NCI-H1436 (cell line): ENCODE measurements at places on chromosomes 2 and 18.
A peak's percentile ranks its signal among the peaks of the same experiment; 100 is the strongest.

- DNase-seq, result no peak
Measured at GRCh38 chr2:176328149-176328548, 58.9 kb downstream of the MTX2 start.

DNA sequence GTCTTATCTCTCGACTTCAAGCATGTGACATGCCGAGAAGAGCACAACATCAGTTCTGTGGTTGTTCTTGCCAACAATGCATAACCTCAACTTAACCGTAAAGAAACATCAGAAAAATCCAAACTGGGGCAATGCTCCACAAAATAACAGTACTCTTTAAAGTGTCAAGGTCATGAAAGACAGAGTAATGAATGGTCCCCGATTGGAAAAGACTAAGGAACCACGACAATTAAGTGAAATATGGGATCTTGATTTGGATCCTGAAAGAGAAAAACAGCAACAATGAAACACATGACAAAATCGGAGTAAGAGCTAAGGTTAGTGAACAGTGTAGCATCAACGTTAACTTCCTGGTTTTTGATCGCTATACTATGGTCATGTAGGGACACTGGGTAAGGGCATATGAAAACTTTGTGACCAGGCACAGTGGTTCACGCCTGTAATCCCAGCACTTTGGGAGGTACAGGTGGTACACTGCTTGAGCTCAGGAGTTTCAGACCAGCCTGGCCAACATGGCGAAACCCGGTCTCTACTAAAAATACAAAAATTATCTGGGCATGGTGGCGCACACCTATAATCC, 55.2 kb downstream of the UNC50 start:
- no peak for DNase-seq

DNA sequence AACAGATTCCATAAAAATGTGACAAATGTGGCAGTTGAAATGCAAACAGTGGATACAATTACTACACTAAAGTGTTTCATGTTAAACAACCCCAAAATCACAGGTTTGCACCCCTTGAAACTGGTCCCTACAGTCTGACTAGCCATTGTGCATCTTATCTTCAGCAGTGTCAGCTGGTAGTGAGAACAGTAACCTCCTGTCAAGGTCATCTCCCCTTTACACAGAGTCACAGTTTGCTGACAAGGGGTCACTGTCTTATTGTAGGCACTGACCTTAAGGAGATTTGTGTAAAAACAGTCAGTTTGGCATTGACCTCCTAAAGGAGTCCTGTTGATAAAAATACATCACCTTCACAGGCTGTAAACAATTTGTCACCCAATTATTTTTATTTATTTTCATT, 37.3 kb upstream of the TTC21B start:
- no peak for DNase-seq

DNA sequence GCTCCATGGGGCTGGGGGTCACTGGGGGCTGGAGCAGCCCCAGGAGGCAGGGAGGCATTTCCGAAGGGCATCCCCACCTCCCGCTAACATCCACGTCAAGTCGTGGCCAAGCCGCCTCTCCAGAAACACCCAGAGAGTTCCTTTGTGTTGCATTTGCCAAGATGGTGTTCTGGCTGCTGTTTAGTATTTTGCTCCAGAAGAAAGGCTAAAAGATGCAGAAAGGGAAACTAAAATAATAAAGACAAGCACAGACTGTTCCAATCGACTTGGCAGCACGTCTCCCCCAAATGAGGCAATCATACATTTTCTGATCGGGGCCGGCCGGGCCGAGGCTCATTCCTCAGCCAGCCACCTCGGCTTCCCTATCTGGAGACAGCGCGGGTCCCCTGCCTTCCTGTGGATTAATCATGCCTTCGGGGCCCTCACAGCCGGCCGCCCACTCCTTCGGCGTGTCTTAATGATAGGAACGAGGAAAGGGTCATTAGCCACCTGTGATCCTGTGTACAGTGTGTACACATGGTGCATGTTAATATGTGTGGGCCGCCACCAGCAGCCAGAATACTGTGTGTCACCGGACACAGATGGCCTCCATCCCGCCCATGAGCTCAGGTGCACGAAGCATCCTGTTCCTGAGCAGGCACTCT, 169.2 kb downstream of the KLHL29 start:
- no peak for DNase-seq

DNA sequence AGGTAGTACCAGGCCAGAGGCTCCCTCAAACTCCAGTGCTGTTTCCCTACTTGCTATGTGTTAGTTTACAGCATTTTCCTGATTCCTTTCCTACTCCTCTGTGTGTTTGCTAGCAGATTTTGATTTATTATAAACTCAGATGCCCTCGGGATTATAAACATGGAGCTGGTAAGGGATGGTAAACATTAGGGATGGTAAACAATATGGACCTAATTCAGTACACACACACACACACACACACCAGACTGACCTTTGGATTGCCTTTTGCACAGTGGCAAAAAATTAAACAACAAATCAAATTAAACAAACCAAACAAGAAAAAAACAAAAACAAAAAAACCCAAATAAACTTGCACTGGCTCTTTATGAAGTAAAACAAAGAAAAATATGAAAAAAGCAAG, 55.4 kb upstream of the ACVR1 start:
- DNase-seq, result no peak

- no peak for DNase-seq
Measured at GRCh38 chr2:8840475-8841091, 3.2 kb upstream of the KIDINS220 start.

DNA sequence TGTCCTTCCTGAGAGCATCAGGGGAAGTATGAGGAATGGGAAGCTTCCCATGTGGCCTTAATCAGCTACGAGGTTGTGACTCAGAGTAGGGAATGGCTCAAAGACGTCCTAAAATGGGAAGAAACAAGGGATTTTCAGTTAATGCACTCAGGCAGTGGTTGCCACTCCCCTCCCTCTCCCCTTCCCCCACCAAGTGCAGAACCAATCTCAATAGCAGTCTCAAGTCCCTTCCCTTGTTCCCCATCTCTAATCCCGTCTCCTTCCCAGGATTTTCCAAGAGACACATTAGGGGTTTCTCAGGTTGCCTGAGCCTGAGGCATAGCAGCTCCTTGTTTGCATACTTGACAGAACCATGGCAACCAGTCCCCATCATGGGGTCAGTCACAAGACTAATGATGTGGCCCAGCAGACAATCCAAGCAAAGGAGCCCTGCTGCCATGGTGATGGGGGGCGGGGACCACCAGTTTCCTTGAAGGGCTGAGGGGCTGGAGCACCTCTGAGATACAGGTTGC, 18.2 kb upstream of the RESP18 start:
- no peak for DNase-seq

- no peak for DNase-seq
Measured at GRCh38 chr18:60064271-60064670, 164.5 kb downstream of the PMAIP1 start.

- no peak for DNase-seq
Measured at GRCh38 chr2:135225781-135226180, 173.7 kb downstream of the RAB3GAP1 start.

DNA sequence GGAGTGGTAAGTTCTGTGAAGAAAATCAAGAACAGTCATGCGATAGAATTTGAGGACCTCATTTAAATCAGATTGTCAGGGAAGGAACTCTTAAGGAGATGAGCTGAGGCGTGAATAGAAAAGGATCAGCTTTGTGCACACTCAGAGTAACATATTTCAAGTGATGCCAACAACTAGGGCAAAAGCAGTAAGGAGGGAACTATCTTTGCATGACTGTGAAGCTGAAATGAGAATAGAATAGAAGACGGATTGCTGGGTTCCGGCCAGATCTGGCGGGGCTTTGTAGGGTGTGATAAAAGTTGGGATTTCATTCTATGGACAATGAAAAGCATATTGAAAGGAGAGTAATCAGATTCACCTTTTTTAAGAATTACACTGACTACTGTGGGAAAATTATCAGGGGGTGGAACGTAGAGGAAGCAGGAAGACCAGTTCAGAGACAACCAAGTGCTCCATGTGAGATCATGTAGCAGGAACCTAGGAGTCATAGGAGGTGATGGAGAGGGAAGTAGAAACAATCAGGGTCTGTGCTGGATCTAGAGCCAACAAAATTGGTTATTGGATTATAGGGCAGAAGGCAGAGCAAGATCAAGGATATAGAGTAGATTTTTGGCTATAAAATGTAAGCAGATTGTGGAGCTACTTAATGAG, 884.3 kb downstream of the DCC start:
- no peak for DNase-seq

- DNase-seq, result no peak
Measured at GRCh38 chr18:6058941-6059340, 163.6 kb upstream of the TMEM200C start.

GRCh38 chr2:85957256-85957655, 68.5 kb upstream of the ST3GAL5 start:
- no peak for DNase-seq

- no peak for DNase-seq
Measured at GRCh38 chr2:204199357-204199756, 262.8 kb downstream of the ICOS start.

DNA sequence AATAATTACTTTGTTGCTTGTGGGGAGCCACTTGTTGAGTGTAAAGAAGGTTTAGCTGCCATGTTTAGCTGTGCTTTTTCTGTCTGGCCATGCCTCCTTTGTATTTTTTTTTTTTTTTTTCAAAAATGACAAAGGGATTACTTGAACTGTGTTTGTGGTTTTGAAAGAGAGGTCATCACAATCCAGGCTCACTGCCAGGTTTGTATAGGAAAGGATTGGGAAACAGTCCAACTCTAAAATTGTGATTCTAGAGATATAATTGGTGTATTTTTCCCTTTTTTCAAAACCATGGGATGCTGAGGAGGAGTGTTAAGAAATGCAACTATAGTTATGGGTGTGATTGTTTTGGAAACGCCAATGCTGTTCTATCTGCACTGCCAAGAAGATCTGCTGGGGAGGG, 4.3 kb downstream of the ITPRIPL1 start:
- DNase-seq, result no peak

GRCh38 chr2:234329202-234329960, 167.5 kb downstream of the ARL4C start:
- DNase-seq, result peak; percentile 12

GRCh38 chr2:58939388-58939787, 698.3 kb upstream of the FANCL start:
- DNase-seq, result no peak

GRCh38 chr2:101361121-101361520, 26.2 kb downstream of the CREG2 start:
- no peak for DNase-seq

- DNase-seq, result no peak
Measured at GRCh38 chr2:142981756-142982155, 104.3 kb downstream of the KYNU start.

DNA sequence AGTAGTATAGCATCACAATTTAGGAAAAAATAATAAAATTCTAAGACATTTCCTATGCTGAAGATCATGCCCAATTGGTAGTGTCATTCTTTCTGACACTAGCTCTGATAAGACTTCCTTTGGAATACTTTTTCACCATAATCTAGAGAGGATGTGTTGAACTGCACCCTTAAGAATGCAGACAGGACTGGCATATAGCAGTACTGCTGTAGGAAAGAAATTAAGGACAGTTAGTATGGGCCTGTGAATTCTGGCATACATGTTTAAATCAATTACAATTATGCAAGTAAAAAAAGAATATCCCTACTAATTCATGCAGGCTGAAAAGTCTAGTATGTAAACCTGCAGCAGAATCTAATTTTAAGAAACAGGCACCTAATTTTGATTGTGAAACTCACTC, 15.4 kb downstream of the SF3B1 start:
- no peak for DNase-seq

GRCh38 chr2:217746808-217747207, 256.0 kb downstream of the TNS1 start:
- DNase-seq, result no peak

DNA sequence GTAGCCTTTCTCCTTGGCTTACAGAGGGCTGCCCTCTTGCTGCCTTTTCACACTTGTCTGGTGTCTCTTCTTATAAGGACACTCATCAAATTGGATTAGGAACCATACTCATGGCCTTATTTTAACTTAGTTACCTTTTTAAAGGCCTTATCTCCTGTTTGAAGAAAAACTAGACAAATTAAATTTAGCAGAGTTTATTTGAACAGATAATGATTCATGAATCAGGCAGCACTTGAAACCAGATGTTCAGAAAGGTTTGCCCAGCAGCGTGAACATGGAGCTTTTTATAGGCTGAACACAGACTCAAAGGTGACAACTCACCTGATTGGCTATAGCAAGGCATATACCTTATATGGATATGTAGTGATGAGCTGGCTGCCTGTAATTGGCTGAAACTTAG, 238.0 kb downstream of the GULP1 start:
- DNase-seq, result no peak

DNA sequence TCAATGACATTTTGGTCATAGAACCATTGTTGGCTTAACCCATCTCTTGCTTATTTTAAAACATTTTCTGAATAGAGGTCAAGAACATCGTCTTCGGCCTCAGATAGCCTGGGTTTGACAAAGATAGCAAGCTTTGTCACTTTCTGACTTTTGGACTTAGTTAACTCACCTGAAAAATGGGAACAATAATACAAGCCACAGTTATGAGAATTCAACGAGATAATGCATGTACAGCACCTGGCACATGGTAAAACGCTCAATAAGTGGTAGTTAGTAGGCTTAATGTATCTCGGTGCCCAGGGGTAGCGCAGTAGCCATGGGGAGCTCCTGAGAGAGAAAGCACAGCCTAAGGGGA, 446 bp upstream of the COPS7B start:
- no peak for DNase-seq

DNA sequence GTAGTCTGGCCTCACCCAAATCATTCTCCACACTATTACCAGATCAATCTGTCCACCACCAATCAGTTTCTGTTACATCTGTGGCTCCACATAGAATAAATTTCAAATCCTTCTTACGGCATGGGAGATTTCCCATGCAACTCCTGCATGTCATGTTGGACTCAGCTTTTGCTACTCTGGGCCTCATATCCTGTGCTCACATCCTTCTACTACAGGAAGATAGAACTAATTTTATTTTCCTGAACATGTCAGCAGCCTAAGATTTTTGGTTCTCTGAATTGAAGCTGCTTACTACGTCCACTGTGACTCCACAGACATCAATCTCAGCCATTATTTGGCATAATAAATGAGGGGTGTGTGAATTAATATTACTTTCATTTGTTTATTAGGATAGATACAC, 181.1 kb downstream of the CCDC85A start:
- DNase-seq, result no peak

- peak; percentile 58 for DNase-seq
Measured at GRCh38 chr18:44198612-44199284, 481.9 kb upstream of the SETBP1 start.

DNA sequence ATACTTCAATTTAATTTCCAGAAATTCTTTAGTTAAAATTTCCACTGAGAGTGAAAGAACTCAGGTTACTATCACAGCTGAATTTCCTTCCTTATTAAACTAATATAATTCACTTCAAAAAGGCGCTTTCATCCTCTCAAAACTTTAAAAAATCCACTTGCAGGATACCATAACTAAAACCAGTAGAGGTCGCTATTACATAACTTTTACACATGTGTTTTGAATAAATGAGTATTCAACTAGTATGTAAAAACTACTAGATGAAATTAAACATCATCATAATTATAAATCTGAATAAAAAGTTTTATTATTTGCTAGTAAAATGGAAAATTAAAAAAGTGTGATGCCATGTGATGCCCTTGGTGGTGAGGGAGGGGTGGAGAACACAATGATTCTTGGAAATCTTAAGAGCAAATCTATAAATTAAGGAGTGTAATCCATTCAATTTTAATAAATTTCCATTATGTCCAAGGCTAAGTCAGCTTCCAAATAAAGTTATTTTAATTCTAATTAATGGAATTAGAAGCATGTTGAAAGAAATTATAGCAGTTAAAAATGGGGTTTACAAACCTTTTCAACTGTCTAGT, 61.4 kb downstream of the SOS1 start:
- DNase-seq, result peak; percentile 55

- no peak for DNase-seq
Measured at GRCh38 chr2:100964681-100965169, 37.4 kb upstream of the RPL31 start.

- no peak for DNase-seq
Measured at GRCh38 chr18:24831871-24832665, 371.6 kb downstream of the HRH4 start.
